ENCODE measurements at places on chromosomes 4 and X.

DNA sequence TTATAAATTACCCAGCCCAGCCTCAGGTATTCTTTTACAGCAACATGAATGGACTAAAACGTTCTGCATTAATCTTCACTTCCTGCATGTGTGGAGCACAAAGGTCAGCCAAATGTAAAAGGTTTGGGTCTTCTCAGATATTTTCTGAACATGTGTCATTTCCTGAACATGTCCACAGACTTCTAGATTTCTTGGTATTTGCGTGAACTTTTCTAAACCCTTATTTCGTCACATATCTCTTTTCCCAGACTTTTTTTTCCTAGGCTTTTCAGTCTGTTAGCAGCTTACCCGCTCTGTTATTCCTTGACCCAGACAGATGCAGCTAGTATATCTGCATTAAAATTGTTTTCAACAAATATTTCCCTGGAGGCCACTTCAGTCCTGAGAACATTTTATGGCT, 57.3 kb upstream of the USP51 start:
- DNase-seq, result no peak

DNA sequence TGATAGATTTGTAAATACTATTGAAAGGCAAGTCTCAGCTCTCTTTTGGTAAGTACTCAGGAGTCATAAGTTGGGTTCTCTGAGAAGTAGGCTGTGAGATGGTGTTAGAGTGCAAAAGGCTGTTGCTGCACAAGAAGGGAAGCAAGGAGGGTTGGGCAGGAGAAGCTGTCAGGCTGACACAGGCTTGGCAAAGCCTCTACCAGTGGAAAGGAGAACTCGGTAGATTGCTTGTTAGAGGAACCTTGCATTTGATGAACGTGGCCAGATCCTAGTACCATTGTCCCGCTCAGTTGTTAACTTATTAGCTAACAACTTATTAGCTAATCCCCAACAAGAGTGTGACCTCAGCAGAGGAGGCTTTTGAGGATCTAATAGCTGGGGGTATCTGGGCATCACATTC, 449.3 kb upstream of the BOD1L1 start:
- no peak for DNase-seq

- DNase-seq, result no peak
These were observed 149.9 kb downstream of the AMMECR1 start for GRCh38 chrX:110167952-110168451.

GRCh38 chr4:88308587-88308986, 24.2 kb upstream of the PPM1K start:
- DNase-seq, result no peak

GRCh38 chr4:158624889-158625478, 46.7 kb downstream of the C4orf46 start:
- no peak for DNase-seq

DNA sequence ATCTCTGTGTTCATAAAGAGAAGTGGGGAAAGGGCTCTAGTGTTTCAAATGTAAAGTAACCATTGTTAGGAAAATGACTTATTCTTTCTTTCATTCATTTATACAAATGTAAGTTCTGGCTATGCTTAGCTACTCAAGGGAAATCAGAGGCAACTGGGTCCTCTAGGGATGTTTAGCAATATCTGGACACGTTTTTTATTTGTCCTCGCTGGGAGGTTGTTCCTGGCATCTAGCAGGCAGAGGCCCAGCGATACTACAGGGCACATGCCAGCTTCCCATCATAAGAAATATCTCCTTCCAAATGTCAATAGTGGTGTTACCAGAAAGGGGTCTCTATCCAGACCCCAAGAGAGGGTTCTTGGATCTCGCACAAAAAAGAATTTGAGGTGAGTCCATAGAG, 150.0 kb downstream of the VCX3A start:
- DNase-seq, result no peak

DNA sequence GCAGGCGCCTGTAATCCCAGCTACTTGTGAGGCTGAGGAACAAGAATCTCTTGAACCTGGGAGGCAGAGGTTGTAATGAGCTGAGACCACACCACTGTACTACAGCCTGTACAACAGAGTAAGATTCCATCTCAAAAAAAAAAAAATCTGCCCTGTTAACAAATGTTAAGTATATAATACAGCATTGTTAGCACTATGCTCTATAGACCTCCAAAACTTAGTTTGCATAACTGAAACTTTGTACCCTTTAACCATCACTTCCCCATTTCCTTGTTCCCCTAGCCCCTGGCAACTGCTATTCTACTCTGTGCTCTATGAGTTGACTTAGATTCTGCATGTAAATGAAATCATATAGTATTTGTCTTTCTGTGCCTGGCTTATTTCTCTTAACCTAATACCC, 76.7 kb downstream of the TAB3 start:
- DNase-seq, result no peak

GRCh38 chrX:129823115-129823514, 20.6 kb downstream of the ZDHHC9 start:
- no peak for DNase-seq

- no peak for DNase-seq
These were observed 64.1 kb upstream of the SCOC start for GRCh38 chr4:140309124-140309870.

- no peak for DNase-seq
These were observed 3.6 kb downstream of the STARD8 start for GRCh38 chrX:68651110-68651509.

- no peak for DNase-seq
These were observed 526.6 kb downstream of the PACRGL start for GRCh38 chr4:21226637-21227538.

GRCh38 chr4:126838941-126839679, 793.6 kb upstream of the INTU start:
- no peak for DNase-seq

- DNase-seq, result no peak
These were observed 38.1 kb downstream of the PNPLA4 start for GRCh38 chrX:7889135-7889534.

DNA sequence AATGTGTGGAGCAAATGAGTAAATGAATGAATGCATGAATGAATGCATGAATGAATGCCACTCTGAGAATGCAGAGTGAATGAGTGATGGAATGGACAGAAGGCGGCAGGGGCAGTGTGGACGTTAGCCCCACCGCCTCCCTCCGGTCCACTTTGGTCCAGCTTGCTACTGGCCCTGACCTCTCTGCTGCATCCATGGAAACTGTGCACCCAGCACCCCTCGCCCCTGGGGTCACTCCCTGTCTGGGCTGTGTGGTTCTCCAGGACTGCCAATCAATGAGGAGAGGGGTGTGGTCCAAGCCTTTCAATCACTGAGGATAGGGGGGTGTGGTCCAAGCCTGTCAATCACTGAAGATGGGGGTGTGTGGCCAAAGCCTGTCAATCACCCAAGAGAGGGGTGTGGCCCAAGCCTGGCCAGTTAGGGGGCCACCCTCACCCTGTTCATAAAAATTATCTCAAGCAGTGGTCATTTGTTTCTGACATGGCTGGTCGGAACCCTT, 39.2 kb upstream of the ASMTL start:
- DNase-seq, result no peak

- no peak for DNase-seq
These were observed 163.9 kb upstream of the MAMLD1 start for GRCh38 chrX:150199181-150199580.

GRCh38 chr4:123217664-123218063, 178.9 kb upstream of the SPRY1 start:
- DNase-seq, result no peak

GRCh38 chrX:145630806-145631435, 186.7 kb upstream of the SLITRK2 start:
- no peak for DNase-seq

GRCh38 chr4:100679926-100680325, 162.1 kb upstream of the EMCN start:
- DNase-seq, result no peak

DNA sequence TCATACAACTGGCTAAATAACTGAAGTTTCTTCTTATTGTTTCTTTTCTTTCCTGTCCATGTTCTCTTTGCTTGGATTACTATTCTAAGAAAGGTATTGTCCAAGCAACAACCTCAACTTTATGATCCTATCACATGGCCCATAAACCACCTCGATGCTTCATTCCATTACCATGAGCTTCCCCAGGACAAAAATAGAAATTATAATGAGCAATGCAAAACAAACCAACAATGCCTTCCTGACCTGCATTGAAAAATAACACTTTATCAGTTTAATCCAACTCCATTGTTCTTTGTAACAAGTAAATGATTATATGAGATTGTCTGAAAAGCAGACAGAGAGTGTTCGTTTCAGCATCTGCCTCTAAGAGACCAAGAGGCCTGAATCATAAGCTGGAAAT, 148.8 kb downstream of the HS6ST2 start:
- DNase-seq, result no peak

DNA sequence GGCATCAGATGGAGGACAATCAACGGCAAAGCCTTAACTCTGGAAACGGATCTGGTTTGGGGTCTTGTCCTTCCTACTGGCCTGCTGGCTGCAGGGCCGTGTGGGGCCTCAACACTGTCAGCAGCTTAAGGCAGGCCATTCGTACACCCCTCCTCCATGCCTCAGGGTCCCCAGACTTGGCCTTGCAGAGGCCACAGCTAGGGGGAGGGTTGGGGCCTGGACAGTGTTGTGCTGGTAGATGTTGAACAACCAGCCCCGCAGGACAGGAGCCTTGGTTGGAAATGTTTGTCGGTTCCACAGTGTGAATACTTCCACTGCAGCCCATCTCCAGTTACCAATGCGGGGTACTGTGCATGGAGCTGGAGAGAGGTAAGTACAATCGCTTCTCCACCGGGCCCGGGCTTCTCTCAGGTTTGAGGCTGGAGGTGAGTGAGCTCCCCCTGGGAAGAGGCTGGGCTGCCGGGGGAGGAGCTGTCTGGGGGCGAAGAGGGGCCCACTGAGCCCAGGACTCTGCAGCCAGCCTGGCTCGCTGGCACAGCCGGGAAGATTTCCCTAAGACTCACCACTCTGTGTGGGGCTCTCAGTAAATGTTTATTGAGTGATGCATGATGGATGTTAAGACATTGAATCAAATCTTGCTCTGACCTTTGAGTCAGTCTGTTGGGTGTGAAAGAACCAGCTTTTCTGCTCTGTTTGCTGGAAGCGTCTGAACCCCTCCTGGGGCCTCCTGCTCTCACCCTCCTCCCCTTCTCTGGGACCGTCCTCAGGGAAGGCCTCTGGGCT, 19.7 kb upstream of the GPR78 start:
- no peak for DNase-seq

DNA sequence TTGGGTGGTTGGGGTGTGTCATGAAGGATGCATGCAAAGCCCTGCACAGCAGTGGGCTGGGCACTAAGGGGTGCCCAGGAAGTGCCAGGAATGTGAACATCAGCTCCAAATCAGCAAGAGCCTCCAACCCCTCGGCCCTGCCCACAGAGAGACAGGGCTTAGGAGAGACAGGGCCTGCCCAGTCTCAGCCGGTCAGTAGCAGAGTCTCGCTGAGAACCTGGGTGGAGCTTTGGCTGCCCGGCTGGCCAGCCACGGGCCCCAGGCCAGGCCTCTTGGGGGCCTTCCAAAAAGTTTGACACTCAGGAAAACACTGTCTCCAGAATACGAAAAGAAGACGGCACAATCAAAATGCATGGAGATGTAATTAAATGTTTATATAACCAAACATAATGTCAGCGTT, 4.3 kb upstream of the MXD4 start:
- no peak for DNase-seq

DNA sequence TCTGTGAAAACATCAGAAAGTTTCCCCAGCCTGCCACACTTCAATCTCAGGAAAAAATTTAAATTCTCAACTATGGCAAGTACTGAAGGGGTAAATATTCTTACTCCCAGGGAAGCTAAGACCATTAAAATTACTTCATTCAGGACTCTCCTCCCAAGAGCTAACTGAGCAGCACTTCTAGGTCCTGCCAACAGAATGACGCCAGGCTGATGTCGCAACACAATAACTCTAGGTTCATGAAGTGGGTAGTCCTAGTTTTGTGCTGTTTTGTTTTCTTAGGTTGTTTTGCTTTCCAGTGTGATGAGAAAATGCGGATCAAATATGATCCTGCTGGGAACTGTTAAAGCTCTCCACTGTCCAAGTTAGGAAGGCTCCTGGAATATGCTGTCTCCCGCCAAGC, 180.0 kb downstream of the NKX6-1 start:
- no peak for DNase-seq

GRCh38 chrX:36266155-36266554, 346.6 kb downstream of the CFAP47 start:
- DNase-seq, result no peak

DNA sequence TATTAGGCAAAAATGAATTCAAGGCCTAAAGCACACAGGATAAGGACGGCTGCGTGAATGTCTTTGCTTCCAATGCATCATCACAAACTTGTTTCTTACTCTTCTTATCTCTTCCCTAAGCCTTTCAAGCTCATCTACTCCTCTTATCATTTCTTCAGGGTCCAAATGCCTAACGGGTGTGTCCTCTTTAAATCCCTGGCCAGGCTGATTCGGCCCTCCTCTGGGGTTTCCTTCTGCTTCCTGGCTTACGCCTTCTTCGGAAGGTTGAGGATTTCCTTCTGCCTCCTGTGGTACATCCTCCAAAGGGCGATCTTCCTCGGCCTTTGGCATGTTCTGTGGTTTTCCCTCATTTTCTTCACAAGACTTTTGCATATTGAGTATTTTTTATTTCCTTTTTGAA, 1.3 kb downstream of the TCEAL8 start:
- no peak for DNase-seq

GRCh38 chrX:48786341-48786800, at the start of gene GATA1:
GATA1 (plus strand) TSS chrX:48786590; CDS start chrX:48791110, 4,520 bp downstream.
- DNase-seq, result no peak

GRCh38 chrX:25022499-25023325, 6.9 kb upstream of the ARX start:
- DNase-seq, result no peak

DNA sequence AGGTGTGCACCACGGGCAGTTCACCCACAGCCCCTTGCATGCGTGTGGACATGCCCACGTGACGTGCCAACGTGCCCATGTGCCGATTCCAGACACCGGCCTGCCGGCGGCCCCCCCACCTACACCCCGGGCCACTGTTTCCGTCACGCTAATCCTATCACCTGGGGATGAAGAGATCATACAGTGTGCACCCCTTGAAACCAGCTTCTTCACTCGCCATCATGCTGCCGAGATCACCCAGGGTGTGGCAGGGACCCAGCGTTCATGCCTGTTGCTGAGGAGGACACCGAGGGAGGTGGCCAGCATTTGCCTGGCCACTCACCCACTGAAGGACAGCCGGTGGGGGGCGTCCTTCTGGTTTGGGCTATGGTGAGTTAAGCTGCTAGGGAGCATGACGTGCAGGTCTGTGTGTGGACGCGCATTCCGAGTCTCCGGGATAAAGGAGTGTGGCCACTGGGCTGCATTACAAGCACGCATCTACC, 14.1 kb downstream of the CTBP1 start:
- DNase-seq, result no peak

DNA sequence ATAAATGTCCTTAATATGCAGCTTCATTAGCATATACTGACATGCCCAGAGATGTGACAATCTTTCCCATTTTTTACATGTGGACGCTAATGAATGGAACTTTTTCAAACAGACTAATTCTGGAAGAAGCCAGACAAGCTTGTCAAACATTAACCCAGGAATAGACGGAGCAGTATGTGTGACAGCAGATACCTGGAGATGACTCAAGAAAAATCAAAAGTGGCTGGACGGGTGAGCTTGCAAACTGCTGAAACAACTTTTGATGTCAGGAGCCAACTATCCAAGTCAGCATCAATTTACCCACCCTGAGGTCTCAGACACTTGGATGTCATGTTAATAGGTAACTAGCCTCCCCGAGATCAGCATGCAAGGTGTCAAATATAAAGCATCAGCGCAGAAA, 183.0 kb downstream of the PACRGL start:
- DNase-seq, result no peak
